ENCODE measurements at places on chromosomes 4 and X. TPM values are rescaled to one million over a fixed set of nuclear protein-coding genes. Genes with fewer than 3 reads are reported as not detected.

Gene GLRA3
- total RNA-seq = not detected

Gene ARHGAP24
- 2.1 TPM for total RNA-seq

Gene PABPC4L
- total RNA-seq = 0.58 TPM

Gene PABPC1L2A
- 0.38 TPM for total RNA-seq

Gene DSPP
- total RNA-seq = not detected

Gene ODAPH
- total RNA-seq = 55.3 TPM

Gene SHROOM4
- total RNA-seq = 7.0 TPM

Gene GRIA3
- 18.6 TPM for total RNA-seq

Gene SLIT2
- 11.2 TPM for total RNA-seq

Gene DNAAF6
- total RNA-seq = not detected

Gene FDCSP
- not detected for total RNA-seq

Gene SCRG1
- total RNA-seq = 4.3 TPM

Gene UGT2A1
- total RNA-seq = not detected

GRCh38 chrX:44915361-44915868 lies 42.4 kb downstream of the KDM6A start:
- peak; percentile 59 for DNase-seq

DNA sequence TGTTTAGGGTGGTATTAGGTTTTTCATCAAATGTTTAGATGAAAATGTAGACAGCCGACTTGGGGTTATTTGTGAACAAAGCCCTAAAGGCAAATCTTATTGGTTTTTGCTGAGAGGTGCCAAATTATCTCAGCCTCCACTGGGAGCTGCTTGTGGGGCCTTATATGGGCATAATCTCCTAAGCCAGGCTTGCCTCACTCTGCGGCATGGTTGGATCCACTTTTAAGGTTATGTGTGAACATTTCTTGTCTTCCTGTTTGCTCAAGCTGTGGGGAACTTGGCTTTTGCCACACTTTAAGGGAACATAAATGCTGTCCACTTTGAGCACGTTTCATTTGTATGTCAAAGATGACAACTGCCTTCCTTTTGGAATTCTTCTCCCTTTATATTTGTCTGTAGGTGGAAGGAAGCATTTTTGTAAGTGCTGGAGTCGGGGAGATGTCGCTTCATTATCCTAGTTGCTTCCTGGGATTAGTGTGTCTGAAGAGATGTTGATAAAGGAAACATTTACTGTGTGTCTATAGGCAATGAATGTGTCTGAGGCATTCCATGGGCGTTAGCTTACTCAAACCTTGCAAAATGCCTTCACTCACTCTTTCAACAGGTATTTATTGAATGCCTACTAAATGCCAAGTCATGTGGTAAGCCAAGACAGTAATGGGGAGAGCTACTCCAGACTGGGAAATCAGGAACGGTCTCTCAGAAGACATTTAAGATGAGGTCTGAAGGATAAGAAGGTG lies 78.3 kb downstream of the SLC9A6 start:
- no peak for DNase-seq

GRCh38 chrX:150736475-150736874 lies 43.3 kb downstream of the MTMR1 start:
- no peak for DNase-seq

DNA sequence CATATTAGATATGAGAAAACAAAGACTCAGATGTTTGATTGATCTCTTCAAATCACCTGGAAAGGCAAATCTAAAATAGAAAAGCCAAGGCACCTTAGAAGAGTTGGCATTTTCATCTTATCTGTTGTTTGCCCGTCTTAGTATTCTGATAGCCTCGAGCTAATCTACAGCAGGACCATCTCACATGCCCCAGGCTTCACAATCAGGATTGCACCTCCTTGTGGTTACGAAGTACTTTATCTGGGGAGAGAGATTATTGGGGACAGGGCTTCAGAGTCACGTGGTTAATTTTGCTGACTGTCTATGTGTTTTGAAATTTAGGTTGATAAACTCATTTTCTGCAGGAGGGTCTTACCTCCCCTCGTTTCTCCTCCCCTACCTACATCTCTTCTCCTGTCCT lies 313.1 kb upstream of the ANXA10 start:
- DNase-seq = no peak

GRCh38 chr4:7876201-7876875 lies 63.3 kb downstream of the AFAP1 start:
- DNase-seq = peak; percentile 74

- peak; percentile 68 for DNase-seq
Observed at GRCh38 chr4:142846108-142846728, at the start of gene INPP4B. Gene INPP4B (minus strand): TSS chr4:142846301.

DNA sequence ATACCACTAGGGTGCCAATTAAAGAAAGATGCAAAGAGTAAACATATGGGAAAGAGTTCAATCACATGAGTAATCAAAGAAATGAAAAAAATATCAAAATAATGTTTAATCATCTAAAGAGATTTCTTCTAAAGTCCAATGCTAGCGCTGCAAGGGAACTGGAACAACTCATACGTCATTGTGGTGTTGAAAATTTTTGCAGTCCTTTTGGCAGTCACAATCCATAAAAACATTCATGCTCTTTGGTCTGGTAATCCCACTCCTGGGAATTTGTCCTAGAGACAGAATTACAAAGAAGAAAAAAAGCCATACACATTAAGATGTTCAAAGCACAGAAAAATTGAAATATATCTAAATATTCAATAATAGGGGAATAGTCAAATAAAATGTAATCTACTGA lies 4.6 kb downstream of the P2RY4 start:
- no peak for DNase-seq

GRCh38 chr4:36255577-36255976 lies 11.3 kb upstream of the ARAP2 start:
- DNase-seq = no peak

GRCh38 chrX:23982891-23983290 lies 44.1 kb downstream of the KLHL15 start:
- DNase-seq = no peak

DNA sequence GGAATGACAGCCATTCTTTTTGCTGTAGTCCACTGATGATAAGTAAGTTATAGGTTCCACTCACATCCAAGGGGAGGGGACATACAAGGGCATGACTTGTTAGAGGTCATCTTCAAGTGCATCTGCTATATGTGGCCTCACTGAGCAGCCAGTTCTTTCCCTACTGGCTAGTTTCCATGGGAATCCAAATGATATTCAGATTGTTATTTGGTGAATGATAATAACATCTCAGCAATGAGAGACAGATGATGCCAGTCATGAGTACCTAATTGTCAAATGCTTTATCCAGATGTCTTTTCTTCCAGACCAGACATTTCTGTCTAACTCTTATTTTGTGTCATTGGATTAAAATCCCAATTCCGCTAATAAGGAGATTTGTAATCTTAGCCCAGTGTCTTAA lies 460.4 kb upstream of the BOD1L1 start:
- no peak for DNase-seq

DNA sequence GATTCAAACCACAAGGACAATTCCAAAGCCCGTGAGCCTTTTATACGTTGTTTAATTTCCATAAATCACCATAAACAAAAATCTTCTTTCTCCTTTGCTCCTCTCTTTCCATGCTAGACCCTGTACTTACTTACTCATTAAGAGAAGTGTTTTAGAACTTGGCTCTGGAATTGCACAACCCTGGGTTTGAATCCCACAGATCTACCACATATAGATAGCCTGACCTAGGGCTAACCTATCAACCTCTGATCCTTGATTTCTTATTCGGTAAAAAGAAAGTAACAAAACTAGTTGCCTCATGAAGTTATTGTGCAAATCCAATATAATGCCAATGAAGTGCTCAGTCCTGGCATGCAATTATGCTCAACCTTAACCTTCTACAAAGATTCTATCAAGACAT lies 68.8 kb downstream of the ZAR1 start:
- no peak for DNase-seq

GRCh38 chrX:24266996-24267395 lies 46.9 kb downstream of the SUPT20HL2 start:
- peak; percentile 42 for DNase-seq

DNA sequence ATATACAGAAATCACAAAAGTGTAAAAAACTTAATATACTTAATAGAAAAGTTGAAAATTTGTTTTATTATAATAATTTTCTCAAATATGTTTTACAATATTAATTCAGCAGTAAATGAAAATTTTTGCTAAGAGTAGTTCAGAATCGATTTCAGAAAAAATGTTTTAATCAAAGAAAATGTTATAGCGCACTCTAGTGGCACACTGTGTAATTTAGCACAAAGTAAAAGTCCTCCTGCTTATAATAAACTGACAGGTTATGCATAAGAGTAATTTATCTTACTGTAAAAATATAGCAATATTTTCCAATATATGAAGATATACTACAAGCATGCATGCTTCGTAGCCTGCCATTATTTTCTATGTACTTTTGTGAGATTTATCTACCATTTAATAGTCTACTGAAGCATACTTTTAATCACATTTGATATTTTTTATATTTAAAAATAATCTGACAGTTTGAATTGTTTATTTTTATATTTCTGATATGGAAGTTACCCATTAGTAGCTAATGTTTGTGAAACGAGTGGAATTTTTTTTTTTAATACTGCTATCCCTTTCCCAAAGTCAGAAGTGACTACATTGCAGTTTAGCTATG lies 217.9 kb upstream of the KLHL4 start:
- DNase-seq = no peak

GRCh38 chrX:12423346-12423745 lies 285.1 kb downstream of the FRMPD4 start:
- no peak for DNase-seq

GRCh38 chr4:70903291-70903603 lies 1.1 kb downstream of the MOB1B start:
- no peak for DNase-seq

DNA sequence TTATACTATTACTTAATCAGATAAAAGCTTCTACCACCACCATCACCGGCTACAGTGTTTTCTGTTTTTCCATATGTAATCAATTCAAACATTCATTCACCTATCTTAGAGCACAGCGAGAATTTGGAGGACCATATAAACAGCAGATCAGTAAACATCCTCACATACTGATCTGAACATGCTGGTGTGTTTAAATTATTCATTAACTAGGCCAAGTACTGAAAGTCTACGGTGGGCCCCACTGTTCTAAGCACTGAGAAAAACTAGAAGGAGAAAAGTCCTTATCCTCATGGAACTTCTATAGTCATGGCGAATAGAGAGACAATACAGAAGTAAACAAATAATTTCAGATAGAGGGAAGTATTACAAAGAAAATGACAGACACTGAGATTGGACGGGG lies 176.6 kb downstream of the NR3C2 start:
- DNase-seq = no peak

DNA sequence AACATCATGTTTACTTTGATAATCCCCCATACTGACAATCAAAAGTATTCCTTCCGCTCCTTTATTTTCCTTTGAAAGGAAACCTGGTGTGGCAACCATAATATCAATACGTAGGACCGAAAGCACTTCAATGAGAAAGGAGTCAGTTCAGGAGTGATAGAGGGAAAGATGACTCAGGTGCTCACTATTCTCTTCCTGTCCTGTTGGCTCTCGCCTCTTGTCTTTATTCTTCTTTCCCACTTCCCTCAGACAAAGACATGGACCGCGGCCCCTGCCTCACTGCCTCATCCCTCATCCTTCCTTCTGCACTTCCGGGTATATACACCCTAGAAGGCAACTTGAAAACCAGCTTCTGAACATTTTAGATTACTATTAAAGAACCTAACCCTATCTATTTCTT lies 49.8 kb upstream of the TNIP3 start:
- no peak for DNase-seq

GRCh38 chr4:73006286-73006990 lies 63.1 kb downstream of the COX18 start:
- DNase-seq = no peak

DNA sequence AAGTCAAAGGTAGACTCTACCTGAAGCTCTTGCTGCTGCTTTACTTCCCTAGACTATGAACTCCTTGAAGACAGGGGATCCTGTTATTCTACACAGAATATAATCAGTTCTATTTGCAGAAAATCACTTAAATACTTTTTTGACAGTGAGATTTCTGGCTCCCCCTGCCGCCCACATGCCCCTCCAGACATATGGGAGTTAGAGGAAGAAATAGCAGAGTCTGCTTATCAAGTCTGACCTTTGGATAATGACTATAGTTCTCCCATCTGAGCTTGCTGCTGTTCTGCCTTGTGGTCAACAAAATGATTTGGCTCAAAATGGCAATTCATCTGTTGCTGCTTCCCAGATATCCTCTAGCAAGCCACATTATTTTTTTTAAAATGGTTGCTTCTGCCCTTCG lies 101.1 kb downstream of the ENOX2 start:
- DNase-seq = no peak

GRCh38 chr4:139965789-139966188 lies 188.2 kb downstream of the MAML3 start:
- DNase-seq = no peak

- DNase-seq = no peak
Observed at GRCh38 chrX:76931518-76931917, 504.0 kb downstream of the MAGEE1 start.

GRCh38 chr4:84894621-84895020 lies 71.9 kb downstream of the WDFY3 start:
- no peak for DNase-seq

GRCh38 chr4:138405934-138406567 lies 163.9 kb upstream of the SLC7A11 start:
- peak; percentile 51 for DNase-seq

- no peak for DNase-seq
Observed at GRCh38 chrX:40058719-40059118, 39.0 kb downstream of the BCOR start.

GRCh38 chr4:152540293-152540674 lies 4.4 kb upstream of the FBXW7 start:
- DNase-seq = no peak

GRCh38 chr4:17662694-17663093 lies 48.3 kb downstream of the MED28 start:
- peak; percentile 25 for DNase-seq

- no peak for DNase-seq
Observed at GRCh38 chrX:130224810-130225209, 43.9 kb downstream of the ZNF280C start.

GRCh38 chr4:13953083-13953482 lies 325.6 kb upstream of the BOD1L1 start:
- DNase-seq = no peak

DNA sequence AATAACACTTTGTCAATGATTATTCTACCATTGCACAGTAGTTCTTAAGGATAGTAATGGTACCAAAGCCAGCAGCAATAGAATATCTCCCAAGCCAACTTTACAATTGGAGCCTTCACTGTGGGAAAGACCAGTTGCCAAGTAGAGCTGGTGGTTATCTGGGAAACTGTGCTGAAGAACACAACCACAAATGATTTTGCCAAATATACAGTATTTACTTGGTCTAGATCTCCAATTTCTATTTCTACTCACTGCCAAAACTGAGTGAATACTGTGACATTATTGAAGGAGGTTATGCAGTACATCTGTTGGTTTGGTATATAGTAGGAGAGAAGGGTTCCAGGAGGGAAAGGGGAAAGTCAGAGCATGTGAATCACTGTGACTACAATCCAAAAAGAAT lies 3.8 kb downstream of the TET2 start:
- DNase-seq = peak; percentile 63

- no peak for DNase-seq
Observed at GRCh38 chrX:43456063-43456462, 200.0 kb upstream of the MAOA start.

Measured in astrocyte (in vitro differentiated cells and primary cell).